ENCODE measurements at places on chromosomes 3 and 15.

GRCh38 chr3:15976524-15976923 lies 178.7 kb upstream of the ANKRD28 start:
- no peak for DNase-seq

- DNase-seq: no peak
These were observed 619.2 kb downstream of the DIPK2A start for GRCh38 chr3:144590854-144591253.

DNA sequence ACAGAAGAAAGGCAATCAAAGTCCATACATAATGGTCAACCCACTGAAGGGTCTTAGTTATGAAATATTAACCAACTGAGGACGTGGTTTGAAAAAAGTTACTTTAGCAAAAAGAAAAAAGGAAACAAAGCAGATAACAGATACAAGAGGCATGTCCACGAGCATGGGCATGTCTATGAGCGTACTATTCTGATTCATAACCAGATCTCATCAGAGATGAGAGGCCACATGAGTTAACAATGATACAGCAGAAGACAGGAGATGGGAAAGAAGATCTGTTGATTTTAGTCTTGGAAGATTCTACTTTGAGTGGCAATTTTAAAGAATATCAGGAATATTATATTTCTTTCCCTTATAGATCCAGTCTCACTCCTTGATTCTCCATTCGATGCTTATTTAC lies 262.9 kb upstream of the SLITRK3 start:
- no peak for DNase-seq

DNA sequence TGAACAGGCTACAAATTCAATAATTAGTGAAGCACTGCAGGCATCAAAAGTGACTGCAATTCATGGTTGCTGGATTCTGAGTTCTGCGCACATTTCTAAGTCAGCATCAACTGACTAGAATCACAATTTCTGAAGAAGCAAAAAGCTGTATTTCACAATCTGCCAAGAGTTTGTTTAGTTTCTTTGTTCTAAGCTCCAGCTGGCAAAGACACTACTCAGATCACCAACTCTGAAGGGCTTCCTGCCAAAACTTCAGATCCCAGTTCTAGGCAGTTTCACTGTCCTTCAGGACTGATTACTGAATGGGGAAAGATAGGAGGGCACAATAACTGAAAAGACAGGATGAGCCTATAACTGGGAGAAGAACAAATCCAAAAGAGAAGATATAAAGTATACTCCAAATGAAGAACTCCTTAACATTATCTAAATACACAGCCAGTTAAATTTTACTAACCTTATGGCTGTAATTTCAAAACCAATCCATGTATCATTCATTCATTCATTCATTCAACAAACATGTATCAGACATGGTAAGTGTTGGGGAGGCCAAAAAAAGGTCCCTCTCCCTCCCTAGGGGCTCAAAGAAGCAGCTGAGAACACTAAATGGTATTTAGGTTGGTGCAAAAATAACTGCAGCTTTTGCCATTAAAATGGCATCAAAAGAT lies 17.1 kb downstream of the TJP1 start:
- DNase-seq: no peak

- no peak for DNase-seq
These were observed 453.7 kb downstream of the FOXP1 start for GRCh38 chr3:71129611-71130431.

DNA sequence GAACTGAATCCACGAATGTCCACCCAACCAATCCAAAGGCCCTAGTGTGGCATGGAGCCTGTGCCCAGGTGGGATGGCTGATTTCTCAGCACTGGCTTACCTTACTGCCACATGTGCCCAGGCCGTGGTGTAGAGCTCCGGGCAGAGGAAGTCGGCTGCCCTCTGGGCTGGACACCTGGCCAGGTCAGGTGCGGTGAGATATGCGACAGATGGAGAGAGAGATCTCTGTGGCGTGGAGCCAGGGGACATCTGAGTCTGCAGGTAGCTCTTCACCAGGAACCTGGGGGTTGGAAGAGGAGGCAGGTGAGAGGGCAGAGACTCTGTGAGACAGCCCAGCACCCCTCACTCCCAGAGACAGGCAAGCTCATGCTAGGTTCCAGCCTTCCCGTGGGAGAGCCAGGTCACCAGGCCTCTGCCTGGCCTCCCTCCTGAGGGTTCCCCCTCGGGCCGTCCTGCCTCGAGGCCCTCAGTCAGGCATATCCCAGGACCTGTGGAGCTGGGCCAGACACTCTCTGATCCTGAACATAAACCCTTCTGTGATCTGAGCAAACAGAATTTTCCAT lies 12.6 kb downstream of the ACOX2 start:
- no peak for DNase-seq

GRCh38 chr15:29046281-29046810 lies 160.6 kb downstream of the APBA2 start:
- no peak for DNase-seq

DNA sequence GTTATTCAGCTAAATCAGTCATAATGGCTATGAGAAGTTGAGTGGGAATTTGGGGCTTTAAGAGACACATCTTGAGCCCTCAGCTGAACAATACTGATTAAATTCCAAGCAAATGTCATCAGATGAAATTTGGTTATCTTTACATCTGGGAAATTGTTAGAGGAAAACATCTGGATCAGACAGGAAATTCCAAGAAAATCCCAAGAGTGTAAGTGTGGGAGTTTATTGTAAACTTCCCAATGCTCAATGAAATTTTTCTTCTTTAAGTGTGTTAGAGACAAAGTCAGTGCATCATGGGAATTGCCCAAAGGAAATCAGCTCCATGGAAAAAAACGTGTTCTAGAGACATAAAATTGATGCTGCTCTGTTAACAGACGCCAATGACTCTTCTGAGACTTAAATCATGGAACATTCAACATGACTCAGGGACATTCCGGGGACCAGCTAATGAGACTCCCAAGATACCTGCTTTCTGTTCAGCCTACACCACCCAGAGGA lies 19.8 kb upstream of the DCLK3 start:
- DNase-seq: no peak

- DNase-seq: no peak
These were observed 33.3 kb upstream of the PAQR5 start for GRCh38 chr15:69265347-69265955.

GRCh38 chr15:58738046-58738707 lies 11.3 kb downstream of the ADAM10 start:
- no peak for DNase-seq

DNA sequence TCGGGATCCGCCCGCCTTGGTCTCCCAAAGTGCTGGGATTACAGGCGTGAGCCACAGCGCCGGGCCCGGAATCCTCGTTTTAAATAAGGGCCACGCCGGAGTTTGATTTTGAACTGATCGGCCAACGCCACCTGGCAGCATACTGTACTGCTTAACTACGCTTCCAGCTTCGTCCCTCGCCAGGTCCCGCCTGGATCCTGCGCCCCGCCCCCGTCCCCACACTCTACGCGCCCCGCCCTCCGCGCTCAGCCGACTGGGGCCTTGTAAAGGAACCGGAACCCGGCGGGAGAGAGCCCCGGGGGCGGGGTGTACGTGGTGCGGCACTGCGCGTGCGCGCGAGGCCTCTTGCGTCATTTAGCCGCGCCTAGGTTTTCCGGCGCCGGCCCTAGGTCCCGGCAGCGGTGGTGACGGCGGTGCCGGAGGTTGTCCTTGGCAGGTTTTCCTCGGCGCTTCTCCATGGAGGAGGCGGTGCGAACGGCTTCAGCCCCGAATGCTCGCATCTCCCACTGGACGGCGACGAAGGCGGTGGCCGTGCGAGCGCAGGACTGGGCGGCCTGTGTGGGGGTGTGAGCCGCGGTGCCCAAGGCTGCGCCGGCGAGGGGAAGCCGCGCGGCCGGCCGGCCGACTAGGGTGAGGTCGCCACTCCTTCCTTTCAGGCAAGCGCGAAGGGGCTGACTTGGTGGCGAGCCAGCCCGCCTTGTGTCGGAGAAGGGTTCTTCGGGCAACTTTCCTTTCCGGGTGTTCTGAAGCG lies at the start of gene NIPA2:
Gene NIPA2 (plus strand): TSS at position 375 of the 751 bp plus-strand sequence. CDS start 13,066 bp downstream, outside the sequence.
- peak; percentile 98 for DNase-seq

DNA sequence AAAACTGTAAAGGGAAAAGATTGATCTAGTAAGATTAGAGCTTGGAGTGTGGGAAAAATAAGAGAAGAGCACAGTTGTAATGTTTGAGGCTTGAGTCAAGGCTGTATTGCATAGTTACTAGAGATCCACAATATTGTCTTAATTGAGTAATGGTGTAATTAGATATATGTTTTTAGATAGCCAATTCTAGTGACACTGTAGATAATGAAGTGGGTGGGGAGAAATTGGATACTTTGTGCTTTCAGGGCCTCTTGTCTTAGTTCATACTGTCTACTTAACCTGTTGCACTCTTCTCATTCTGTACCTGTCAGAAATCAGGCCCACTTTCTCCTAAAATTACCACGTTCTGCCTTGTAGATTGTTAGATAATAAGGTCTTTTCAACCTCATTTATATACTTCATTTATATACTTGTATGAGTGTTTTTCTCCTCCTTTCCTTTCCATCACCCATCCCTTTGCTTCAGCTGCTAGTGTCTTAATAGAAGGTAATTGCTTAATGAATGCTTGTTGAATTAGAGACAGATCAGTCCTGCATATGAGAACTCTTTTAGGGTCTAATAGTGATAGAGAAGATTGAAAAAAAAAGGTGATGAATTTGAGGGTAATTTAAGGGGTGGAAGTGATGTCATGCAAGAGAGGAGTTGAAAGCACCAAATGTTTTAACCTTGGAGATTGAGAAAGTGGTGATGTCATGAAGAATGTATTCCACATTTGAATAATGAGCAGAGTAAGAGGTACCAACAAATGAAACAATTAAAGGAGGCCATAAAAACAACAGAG lies 32.0 kb downstream of the PIK3CA start:
- DNase-seq: no peak

GRCh38 chr3:159186581-159186980 lies 384.7 kb downstream of the MFSD1 start:
- DNase-seq: no peak

DNA sequence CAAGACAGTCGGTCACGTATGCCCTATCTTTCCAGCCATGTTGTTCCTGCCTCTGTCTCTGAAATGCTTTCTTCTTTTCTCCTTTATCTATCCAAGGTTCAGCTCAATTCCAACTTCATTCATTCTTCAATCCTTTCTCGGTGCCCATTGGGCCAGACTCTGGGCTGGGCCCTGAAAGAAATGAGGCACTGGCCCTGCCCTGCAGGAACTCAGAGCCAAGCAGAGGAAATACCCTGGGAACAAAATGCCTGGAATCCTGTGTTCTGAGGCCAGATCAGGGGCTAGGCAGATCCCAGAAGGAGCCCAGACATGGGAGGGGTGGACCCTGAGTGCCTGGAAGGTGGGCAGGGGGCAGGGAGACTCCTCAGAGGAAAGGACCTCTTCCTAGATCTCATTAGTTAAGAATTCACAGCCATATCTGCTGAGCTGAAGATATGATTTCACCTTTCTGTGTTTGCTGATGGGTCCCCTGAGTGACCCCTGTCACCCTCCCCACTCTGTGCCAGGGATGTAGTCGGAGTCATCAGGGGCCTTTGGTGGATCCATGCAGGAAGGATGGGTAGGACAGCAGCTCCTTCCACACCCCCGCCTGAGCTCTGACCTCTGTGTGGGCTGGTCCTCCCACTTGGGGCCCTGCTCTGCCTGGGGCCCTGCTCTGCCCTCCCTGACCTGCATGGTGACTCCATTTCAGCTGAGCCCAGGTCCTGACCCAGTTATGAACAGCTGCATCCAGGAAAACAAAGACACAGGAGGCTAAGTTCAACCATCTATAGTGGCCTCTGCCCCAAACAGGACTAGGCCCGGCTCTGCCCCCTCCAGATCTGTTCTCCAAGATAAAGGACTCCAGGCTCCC lies 5.3 kb upstream of the DAPK2 start:
- no peak for DNase-seq

DNA sequence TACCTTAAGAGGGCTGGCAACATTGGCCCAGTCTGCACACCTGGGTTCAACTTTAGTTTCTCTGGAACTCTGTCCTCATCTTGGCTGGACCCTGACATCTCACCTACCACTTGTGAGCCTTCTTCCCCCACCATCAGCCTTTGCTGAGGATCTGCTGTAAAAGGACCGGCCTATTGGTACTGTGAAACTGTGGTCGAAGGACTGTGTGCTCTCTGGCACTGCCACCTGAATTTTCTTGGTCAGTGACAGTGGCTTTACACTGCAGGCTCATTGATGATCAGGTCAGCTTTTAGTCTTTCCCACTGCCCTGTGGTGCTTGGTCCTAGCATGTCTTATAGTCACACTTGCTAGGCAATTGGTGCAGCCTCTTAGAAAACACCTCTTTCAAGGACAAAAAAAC lies 86.9 kb downstream of the PEX5L start:
- no peak for DNase-seq

GRCh38 chr3:72816862-72817355 lies 31.3 kb downstream of the SHQ1 start:
- DNase-seq: no peak

GRCh38 chr3:72127844-72128243 lies 342.9 kb upstream of the PROK2 start:
- no peak for DNase-seq

DNA sequence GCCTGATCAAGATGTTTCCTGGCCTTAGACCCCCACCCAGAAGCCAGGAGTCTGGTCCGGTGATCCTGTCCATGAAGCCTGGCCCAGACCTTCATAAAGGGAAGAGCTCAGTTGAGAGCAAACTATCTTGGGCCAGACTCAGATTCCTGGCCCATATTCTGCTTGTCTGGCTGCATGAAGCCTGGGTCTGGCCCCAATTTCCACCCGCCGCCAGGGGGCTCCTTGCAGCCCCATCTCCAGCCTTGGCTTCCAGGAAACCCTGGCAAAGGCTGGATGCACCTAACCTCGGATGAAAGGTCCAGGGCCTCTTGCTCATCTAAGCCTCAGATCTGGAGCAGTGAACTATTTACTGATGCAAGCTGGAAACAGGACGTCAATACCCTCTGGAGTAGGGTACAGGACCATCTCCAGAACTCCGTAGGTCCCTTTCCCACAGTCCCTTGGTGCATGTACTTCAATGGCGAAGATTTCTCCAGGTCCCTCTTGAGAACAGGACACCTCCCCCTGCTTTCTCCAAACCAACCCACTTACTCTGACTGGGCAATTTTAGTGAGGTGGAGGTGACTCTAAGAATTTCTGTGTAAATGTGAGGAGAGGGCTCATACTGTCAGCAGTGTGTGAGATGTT lies 5.6 kb downstream of the FOXL2 start:
- DNase-seq: no peak

DNA sequence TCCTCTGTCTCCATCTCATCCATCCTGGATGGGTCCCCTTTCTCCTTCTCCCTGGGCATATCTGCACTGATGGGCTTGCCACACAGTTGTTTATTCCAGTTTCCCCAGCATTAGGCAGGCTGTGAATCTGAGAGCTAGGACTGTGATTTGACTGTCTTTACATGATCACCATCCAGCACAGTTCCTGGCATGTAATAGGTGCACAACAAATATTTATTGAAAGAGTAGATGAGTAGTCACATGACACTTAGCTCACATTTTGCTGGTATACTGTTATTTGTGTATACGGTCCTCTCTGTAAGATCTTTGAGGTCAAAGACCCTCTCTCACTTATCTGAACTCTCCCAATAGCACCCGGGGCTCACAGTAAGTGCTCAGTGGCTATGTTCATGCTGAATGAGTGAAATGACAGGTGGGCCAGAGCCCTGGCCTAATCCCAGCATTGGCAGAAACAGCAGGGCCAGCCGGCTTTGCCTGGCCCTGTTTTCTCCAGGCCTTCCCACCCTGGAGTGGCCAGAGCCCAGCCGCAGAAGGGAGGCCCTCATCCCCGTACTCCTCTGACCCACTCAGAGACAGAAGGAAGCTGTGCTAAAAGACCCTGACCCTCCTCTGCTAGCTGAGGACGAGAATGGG lies 16.2 kb upstream of the BAHD1 start:
- no peak for DNase-seq

GRCh38 chr3:144687862-144688261 lies 716.2 kb downstream of the DIPK2A start:
- DNase-seq: no peak

Measured in stimulated activated CD8-positive, alpha-beta memory T cell treated with anti-CD3 and anti-CD28 coated beads, Interleukin-15, amount 100 ng/mL, for 1 hour (primary cell).